Vagina (tissue), 2 donors: ENCODE measurements at places on chromosomes 6 and 20. TPM values are rescaled to one million over a fixed set of nuclear protein-coding genes. Genes with fewer than 3 reads are reported as not detected.

Gene BHLHE23
- total RNA-seq, result not detected

Gene RAET1L
- total RNA-seq, result 8.3 TPM

DNA sequence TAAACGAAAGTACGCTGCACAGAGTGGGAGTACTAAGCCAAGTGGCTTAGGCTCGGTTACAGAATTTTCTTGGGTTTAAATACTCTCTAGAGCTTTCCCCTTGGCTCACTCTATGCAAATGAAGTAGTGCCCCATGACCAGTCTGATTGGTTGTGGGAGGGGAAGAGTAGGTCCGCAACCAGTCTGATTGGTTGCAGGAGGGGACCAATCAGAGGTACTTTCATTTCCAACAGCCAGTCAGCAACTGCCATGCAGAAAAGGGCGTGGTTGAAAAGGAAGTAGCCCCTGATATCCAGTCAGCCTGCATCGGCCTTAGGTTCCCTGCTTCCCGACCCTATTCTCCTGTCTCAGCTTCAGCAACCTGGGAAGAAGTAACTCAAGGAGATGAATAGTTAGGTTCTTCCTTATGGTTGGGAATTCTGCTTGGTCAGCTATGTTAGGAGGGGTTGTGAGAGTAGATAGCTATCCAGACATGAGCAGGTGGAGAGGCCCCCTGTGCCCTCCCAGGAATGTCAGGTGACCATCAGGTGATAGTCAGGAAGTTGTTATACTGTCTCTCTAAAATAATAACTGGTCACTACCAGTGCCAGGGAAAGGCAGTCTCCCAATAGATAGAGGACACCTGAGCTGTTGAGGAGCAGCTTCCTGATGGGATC lies 57.4 kb downstream of the FARS2 start:
- no peaks in the 10 kb centered on the region for H3K4me1 ChIP-seq
- no peak overlapping the region for H3K27ac ChIP-seq
- no peak overlapping the region for H3K4me3 ChIP-seq
- H3K36me3 ChIP-seq, result no peaks in the 10 kb centered on the region

GRCh38 chr20:35979544-35979943 lies 11.2 kb downstream of the CNBD2 start:
- no peak overlapping the region for H3K27ac ChIP-seq
- no peaks in the 10 kb centered on the region for H3K4me1 ChIP-seq
- no peak for DNase-seq
- no peak overlapping the region for H3K4me3 ChIP-seq
- H3K36me3 ChIP-seq, result no peaks in the 10 kb centered on the region
- H3K27me3 ChIP-seq, result no peaks in the 10 kb centered on the region

GRCh38 chr20:64260239-64260638 lies 4.7 kb downstream of the PCMTD2 start:
- no peaks in the 10 kb centered on the region for H3K36me3 ChIP-seq
- no peak overlapping the region for H3K4me3 ChIP-seq
- H3K27me3 ChIP-seq, result no peaks in the 10 kb centered on the region
- H3K4me1 ChIP-seq, result peaks cover 53% of the 10 kb centered on the region

DNA sequence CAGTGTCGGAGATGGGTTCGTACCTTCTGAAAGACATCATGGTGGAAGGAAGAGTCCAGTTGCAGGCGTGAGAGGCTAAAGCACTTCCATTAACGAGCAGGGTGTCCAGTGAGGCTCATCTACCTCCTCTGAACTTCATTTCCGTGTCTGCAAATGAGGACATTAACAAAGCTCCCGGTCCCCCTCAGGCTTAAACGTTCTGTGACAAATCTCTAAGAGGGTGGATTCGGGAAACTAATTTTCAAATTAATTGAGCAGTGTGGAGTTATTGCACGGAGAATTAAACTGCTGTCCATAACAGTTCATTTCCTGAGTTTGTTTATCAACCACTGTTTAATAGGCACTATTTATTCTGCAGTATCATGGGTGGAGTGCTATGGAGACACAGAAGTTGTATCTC lies 68.2 kb downstream of the TRMT6 start:
- H3K27me3 ChIP-seq, result no peaks in the 10 kb centered on the region
- no peak overlapping the region for H3K27ac ChIP-seq
- H3K36me3 ChIP-seq, result no peaks in the 10 kb centered on the region
- H3K4me3 ChIP-seq, result no peak overlapping the region
- DNase-seq, result no peak

DNA sequence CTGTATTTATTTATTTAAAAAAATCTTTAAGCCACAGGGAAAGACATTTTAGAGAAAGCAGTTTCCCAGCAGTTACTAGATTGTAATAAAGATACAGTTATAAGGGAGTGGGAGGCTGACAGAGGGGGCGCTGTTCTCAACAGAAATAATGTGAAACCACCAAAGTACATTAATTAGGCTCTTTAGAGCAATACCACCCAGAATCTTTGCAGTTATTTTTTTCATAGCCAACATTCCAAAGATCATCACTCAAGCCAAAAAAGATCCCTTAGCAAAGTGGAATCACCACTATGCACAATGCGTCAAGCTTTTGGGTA lies 331.3 kb upstream of the DEFB112 start:
- DNase-seq, result no peak
- no peaks in the 10 kb centered on the region for H3K27me3 ChIP-seq
- H3K4me1 ChIP-seq, result no peaks in the 10 kb centered on the region

DNA sequence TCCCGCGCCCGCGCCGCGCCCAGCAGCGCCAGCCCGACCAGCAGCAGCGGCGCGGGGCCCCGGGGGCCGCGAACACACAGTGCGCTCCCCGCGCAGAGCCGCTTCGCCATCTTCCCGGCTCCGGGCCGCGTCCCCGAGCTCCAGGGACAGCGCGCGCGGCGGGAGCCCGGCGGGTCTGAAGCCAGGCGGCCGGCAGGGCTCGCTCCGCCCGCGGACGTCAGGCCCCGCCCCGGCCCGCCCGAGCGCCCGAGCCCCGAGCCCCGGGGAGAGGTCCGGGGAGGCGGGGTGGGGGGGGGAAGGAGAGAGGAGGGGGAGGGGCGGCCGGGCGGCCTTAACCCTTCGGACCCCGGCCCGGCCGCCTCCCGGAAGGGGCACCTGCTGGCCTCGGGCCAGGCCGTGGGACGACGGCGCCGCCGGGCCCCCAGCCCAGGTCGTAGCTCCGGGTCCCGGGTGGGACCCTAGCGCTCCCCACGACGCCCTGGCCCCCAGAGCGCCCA lies at the start of gene LAMA5:
Gene LAMA5, minus strand, starts transcription at position 177 of the 497 bp plus-strand sequence. Its CDS starts 67 bp downstream, at position 110.
- peaks cover 88% of the 10 kb centered on the region for H3K4me1 ChIP-seq
- peak within 1 kb of the TSS; percentile 82 for H3K27ac ChIP-seq
- H3K4me3 ChIP-seq, result peak within 1 kb of the TSS; percentile 61
- no peaks in the 10 kb centered on the region for H3K27me3 ChIP-seq
- DNase-seq, result no peak

- no peaks in the 10 kb centered on the region for H3K27me3 ChIP-seq
- H3K27ac ChIP-seq, result no peak overlapping the region
- no peaks in the 10 kb centered on the region for H3K4me1 ChIP-seq
- DNase-seq, result no peak
- no peak overlapping the region for H3K4me3 ChIP-seq
Measured at GRCh38 chr20:44768256-44768655, 22.6 kb downstream of the KCNK15 start.

DNA sequence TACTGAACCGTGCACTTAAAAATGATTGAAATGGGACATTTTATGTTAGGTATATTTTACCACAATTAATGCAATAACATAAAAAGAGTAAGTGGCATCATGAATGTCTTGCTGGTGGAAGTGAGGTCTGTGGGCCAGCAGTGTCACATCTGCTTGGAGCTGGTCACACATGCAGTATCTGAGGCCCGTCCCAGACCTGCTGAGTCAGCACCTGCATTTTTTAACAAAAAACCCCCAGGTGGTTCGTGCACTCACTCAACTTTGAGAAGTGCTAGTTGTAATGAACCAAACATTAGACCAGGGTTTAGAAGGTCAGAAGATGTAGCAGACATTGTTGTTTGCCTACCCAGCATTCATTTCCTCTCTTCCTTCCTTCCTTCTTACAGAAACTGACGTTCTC lies 21.0 kb downstream of the BANF2 start:
- H3K4me3 ChIP-seq, result no peak overlapping the region
- no peak overlapping the region for H3K27ac ChIP-seq
- no peaks in the 10 kb centered on the region for H3K36me3 ChIP-seq
- no peaks in the 10 kb centered on the region for H3K4me1 ChIP-seq
- no peaks in the 10 kb centered on the region for H3K27me3 ChIP-seq

DNA sequence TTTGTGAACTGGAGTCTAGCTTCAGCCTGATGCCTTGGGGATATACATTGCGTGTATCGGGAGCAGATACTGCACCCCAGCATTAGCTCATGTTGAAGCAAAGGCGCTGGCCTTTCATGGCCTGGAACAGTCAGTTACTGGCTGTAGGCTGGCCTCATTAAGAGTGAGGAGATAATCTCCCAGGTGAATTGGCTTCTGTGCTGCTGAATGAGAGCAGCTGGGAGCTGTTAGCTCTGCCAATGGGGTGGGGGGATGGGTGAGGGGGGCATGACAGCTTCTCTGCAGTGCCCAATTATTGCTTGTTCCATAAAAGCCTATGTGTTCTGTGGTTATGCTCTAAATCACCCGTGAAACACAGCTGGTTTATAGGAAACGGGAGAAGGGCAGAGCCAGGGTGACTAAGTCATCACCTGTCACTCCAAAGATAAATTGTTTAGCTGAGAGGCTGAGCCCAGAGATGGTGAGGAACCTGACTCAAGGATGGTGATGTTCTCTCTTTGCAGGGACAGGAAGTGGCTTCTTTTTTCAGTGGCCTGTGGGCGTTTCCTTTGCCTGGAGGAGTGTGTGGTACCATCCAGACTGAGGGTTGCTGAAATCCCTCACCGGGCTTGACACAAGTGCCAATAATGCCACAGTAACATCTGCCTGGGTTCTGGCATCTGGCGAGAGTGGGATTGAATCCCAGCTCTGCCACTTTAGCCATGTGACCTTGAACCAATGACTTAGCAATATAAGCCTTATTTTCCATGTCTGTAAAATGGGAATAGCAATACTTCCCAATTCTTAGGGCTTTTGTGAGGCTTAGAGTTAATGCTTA lies 170.8 kb downstream of the BCAS1 start:
- H3K27ac ChIP-seq, result peak overlapping the region; percentile 65
- peaks cover 38% of the 10 kb centered on the region for H3K4me1 ChIP-seq
- no peaks in the 10 kb centered on the region for H3K27me3 ChIP-seq
- no peak for DNase-seq

GRCh38 chr6:36657271-36657670 lies 21.2 kb upstream of the CDKN1A start:
- no peak overlapping the region for H3K4me3 ChIP-seq
- no peaks in the 10 kb centered on the region for H3K27me3 ChIP-seq
- no peak for DNase-seq
- H3K27ac ChIP-seq, result no peak overlapping the region
- H3K4me1 ChIP-seq, result peaks cover 27% of the 10 kb centered on the region

- H3K4me1 ChIP-seq, result no peaks in the 10 kb centered on the region
- no peaks in the 10 kb centered on the region for H3K36me3 ChIP-seq
- H3K27ac ChIP-seq, result no peak overlapping the region
- no peak overlapping the region for H3K4me3 ChIP-seq
- no peaks in the 10 kb centered on the region for H3K27me3 ChIP-seq
Measured at GRCh38 chr20:51182571-51182970, 159.7 kb upstream of the KCNG1 start.

DNA sequence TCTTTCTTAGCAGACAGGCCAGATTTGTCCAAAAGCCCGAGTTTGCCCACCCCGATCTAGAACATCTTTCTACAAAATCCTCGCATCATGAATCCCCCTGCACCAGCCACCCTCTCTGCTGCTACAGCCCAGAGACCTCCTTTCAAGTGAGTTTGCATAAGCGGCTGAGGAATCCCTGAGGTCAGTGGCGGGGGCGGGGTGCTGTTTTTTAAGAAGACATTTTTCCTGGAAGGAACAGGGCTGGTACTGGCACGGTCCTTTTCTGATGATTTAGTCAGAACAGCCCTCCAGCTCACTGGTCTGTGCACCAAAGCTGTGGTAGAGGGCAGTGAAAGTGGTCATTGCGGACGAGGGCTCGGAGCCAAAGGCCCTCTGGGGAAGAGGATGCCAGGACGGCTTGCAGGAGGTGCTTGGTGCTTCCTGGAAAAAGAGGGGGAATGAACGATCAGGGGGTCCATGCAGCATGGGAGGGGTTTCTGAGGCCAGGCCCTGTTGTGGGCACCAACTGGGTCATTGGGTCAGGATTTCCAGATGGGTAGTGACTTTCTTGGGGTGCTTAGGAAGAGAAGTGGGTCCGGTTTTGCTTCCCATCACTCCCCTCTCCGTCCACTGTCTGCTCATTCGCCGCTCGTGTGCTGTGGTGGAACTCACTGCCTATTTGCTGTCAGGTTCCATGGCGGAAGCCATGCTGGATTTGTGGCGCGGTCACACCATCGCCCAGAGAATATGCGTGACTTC lies 50.4 kb downstream of the GNAS-AS1 start:
- no peak overlapping the region for H3K27ac ChIP-seq
- no peaks in the 10 kb centered on the region for H3K36me3 ChIP-seq
- no peaks in the 10 kb centered on the region for H3K4me1 ChIP-seq
- DNase-seq, result no peak

DNA sequence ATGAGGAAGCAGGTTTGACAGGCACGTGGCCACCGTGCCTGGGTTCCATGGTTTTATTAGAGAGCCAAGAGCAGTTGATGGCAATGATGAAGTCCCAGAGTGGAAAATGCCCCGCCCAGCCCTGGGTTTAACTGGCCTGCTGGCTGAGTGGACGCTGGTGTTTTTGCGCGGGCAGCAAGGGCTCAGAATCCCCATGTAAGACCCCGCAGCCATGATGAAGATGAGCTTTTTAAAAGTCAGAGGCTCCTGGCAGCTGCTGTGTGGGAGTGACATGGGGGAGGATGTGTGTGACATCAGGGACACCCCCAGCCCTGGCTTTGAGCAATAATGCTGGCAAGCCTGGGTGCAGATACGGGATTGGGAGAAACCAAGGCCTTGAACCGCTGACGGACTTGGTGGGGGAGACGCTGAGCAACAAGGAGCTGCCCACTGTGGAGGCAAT lies 33.0 kb upstream of the SLCO4A1 start:
- H3K36me3 ChIP-seq, result no peaks in the 10 kb centered on the region
- H3K4me3 ChIP-seq, result no peak overlapping the region
- no peak overlapping the region for H3K27ac ChIP-seq
- no peak for DNase-seq
- H3K27me3 ChIP-seq, result no peaks in the 10 kb centered on the region
